ENCODE measurements at places on chromosomes 7 and 10.

GRCh38 chr7:42380401-42380800 is 143.4 kb upstream of the GLI3 start:
- DNase-seq: no peak

DNA sequence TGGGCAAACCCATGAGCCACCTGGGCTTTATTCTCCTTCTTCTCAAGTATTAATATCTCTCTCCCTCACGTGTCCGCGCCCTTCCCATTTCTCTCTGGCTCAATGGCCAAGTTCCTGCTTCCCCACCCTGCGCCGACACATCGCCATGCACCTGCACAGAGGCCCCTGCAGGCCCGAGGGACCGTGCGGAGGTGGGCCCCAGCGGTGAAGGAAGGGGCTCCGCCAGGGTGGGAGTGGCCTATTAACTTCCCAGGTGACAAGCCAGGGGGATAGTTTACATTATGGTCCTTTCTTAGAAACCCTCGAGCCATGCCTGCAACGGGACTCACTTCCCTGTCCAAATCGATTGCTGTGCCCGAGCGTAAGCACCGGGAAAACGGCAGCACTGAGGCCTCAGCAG is 110.0 kb upstream of the ADARB2 start:
- DNase-seq: no peak

DNA sequence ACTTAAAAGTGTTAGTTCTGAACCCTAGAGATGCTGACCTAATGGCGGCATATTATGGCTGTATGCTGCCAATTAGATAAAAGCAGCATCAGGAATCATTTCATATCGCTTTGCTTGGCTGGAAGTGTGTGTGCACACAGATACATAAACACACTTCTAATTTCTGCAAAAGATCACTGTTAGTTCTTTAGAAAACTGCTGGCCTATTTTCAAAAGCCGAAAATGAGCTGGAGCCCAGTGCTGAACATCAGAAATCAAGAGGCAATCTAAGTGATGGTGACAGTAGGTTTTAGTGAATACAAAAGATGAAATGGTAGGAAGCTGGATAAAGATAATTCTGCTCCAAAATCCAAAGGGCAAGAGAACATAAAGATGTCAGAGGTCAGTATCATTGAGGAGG is 745.8 kb upstream of the LRRTM3 start:
- DNase-seq: no peak

DNA sequence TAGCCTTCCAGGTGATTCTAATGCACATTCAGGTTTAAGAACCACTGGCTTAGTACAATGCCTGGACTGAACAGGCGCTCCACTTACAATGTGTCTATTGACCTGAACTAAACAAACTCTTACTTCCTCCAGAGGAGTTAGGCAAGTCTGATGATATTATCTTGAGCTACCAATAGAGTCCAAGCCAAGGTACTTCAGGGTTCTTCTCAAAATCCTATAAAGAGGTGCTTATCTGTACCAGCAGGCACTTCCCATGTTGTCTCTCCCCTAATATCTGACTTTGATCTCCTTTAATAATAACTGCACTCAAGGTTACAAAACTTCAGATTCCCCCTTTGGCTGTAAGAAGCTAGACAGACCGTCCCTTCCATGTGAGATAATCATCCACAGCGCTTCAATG is 157.0 kb upstream of the SVIL start:
- DNase-seq: no peak

DNA sequence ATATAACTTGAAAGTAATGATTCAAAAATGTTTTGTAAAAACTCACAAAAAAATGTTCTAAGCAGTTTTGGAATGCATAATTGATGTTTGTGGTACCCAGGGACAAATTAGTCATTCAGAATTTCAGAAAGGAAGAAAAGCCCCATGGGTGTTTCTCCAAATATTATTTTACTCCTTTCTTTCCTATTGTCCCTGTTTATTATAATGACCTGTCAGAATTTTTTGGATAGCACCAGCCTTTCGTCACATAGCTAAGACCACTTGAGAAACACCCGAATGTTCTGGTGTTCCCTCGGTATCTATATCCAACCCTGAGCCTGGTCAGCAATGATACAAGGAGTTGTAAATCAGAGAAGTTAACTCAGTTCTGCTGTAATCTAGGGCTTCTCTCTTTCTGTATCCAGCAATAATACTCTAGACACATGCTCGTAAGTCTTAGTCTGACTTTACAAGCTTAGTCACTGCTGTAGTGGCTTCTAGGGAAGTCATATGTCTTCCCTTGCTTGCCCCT is 64.8 kb upstream of the MEOX2 start:
- no peak for DNase-seq

DNA sequence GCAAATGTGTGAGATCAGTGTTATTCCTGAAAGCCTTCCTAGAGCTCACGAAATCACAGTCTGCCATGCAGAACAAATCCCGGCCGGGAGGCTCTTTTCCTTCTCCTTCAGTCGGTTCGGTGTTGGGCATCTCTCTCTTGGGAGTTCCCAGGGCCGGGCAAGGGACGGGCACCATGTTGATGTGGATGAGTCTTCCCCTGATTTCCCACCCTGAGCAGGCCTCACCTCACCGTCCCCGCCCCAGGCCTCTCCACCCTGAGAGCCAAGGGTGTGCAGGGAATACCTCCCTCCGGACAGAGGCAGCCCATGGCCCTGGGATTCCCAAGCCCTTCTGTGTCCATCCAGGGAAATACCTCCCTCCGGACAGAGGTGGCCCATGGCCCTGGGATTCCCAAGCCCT is 28.0 kb upstream of the DIP2C start:
- no peak for DNase-seq

DNA sequence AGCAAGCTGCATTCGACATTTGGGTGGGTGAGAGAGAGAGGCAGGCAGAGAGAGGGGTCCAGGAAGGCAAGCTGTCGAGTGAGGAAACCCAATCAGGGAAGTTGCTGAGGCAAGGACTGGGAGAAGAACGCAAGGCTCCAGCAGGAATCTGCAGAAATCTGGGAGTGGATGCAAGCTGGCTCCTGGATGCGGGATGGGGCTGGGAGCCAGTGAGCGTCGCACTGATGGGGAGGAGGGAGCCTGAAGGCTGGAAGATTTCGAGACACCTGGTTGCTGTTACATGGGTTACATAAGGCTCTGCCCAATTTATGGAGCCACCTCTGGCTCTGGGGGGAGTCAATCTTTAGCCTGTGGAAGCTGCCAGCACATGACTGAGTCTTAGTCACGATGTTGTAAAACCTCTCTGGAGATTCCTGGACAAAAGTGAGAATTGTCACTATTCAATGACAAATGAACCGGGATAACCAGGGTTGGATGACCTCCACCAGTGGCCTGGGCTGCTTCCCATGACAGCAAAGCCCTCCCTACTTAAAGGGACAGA is 51.1 kb upstream of the ADRB1 start:
- DNase-seq: no peak

DNA sequence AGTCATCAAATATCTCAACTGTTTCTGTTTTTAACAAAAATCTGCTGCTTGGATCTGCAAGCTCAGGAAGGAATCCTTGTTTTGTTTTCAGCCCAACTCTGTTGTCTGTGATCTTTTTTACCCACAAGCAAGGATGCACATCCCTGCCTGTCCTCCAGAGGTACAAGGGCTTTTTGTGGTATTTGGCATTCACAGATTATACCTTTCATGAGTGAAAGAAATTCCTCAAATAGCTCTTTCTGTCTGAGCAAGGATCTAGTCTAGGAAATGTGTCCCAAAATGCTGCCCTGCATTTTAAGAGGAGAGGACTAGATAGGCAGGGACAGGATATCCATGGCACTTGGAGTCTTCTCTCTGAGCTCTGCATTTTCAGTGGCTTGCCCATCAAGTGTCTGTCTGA is 151.8 kb downstream of the BMPER start:
- DNase-seq: no peak

DNA sequence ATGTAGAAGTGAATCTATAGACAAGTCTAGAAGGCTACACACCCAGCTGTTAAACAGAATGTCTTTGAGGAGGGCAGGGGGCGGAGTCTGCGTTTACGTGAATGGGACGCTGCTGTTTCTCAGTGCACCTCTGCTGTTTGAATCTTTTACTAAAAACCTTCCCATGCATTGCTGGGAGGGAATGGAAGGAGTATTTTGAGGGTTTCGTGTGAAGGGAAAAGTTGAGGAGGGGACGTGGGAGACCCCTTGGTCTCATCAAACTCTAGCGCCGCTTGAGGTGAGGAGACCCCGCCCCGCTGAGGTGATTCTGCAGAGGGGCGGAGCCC is 492 bp upstream of the VCL start:
- peak; percentile 51 for DNase-seq

DNA sequence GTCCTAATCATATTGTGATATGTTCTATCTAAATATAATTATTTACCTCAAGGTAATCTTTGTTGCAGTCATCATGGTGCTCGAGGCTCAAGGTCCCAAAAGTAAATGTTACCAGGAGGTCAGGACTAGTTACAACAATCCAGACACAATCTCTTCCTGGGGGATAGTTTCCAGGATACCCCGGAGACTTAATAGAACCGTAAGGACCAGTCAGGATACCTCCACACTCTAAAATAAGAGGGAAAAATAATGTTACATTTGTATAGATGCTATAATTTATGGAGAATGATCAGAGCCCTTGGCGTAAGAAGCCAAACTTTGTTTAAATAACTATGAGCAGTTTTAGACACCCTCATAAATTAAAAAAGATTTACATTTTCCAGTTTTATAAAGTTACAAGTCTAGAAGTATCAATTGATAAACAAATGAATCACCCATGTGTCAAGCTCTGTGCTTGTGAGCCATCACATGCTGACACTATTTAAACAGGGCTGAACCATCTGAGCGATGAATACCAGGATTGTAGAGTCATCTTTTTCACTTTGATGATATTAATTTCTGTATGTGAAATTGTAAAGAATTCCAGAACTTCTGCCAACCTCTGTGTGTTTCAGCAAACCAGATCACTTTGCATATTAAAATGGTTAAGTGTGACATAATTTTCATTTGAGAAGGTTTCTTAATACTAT is 41.3 kb downstream of the CUBN start:
- no peak for DNase-seq

- DNase-seq: no peak
Measured at GRCh38 chr10:127399668-127400067, 149.4 kb upstream of the NPS start.

DNA sequence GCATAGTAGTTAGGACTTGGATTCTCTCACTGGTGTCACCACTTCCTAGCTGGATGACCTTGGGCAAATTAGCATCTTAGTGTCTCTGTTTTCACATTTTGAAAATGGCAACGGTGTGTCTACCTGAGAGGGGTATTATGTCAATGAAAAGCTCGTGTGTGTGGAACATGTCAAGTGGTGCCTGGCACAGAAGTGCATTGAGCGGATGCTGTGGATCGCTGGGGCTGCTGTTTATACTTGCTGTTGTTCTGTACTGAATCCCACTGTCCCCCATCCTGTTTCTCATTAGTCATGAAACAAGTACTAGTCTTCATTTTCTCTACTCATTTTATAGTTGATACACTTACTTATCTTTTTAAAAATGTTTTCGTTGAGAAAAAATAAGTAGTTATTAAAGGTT is 26.1 kb downstream of the RBM33 start:
- no peak for DNase-seq

DNA sequence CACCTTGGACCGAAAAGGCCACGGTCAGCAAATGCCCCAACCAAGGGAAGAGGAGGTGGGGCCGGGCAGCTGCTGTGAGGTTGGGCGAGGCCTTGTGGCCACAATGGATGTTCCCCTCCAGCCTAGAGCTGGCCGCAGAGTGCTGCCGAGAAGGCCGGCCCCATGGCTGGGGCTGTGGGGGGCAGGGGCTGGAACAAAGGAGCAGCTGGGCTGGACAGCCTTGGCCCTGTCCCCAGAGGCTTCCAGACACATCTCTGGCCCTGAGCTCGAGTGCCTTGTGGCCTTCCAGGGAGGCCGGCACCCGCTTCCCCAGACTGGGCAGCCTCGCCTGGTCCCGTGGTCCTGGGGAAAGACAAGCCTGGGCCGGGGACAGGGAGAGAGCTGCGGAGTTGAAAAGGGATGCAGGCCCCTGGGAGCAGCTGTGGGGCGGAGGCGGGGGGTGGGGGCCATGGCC is 88.0 kb downstream of the PDGFA start:
- DNase-seq: no peak

DNA sequence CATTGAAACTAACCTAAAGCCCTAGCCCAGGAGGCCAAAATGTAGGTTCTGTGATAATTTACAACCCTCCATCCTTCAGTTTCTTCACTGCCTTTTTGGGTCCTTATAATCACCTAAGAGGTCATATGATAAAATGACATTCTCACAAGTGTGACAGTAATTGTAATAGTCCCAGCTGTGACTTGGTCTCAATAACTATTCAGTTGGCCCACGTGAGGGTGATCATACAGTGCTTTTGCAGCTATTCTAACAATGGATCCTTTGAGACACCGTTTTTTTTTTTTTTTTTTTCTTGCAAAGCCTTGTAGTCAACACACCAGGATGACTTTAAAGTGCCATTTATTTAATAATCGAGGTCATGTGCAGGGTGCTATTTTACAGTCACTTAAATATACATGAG is 760.0 kb downstream of the PHTF2 start:
- DNase-seq: no peak

DNA sequence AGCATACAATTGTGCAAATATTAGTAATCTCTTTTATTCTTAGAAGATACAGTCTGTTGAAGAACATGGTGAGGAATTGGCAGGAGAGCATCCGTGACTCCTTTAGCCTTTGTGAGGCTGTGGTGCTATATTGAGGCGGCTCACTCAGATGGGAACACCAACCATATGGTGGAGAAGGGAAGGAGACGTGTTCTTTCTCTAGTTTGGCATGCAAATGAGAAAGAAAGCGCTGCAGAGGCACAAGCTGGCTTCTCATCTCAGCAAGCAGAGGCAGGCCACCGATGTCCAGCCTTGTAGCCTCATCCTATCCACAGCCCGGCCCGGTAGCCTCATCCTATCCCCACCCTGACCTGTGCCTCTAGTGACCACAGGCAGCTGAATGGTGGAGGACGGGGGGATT is 288.3 kb downstream of the CAMK1D start:
- no peak for DNase-seq

- no peak for DNase-seq
Measured at GRCh38 chr7:158782761-158783401, 46.4 kb downstream of the ESYT2 start.

GRCh38 chr7:30080818-30081217 is 52.6 kb downstream of the PLEKHA8 start:
- no peak for DNase-seq

DNA sequence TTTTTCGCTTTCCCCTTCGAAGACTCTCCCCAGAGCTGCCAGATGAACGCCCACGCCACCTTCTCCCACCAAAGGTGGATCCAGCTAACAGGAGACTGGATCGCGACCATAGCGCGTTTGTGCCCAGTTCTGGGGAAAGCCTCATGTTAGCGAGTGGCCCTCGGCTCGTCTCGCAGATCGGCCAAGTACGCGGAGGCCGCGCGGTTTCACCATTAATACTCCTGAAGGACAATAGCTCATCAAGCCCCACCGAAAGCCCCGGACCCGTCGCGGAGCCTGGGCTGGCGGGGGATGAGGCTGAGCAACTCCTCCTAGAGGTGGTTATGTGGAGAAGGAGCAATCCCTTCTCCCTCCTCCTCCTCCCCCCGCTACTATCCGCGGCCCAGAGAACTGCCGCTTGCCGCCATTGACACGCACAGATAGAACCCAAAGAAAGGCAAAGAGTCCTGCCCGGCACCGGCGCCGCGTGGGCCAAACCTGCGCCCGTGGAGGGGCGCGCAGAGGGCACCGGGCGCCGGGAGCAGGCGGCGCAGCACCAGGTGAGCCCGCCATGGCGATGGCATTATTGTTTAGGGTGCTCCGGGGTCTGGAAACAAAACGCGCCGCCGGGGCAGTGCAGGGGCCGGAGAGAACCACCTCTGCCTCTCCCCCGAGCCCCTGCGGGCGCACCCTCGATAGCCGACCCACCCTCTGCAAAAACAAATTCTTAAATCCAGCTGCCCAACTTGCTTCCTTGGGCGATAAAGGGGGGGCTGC is at the start of gene MACROH2A2:
Gene MACROH2A2, plus strand, starts transcription at position 385 of the 756 bp plus-strand sequence. CDS start 22,813 bp downstream, outside the sequence.
- DNase-seq: no peak

Measured in CD4-positive, alpha-beta T cell treated with Interleukin-6 at 100 ng/mL for 8 hours (primary cell).